IgD-negative memory B cell (primary cell): ENCODE measurements at places on chromosomes 6 and 20. TPM values are rescaled to one million over a fixed set of nuclear protein-coding genes. Genes with fewer than 3 reads are reported as not detected.

The TPBG gene
- polyA plus RNA-seq = not detected

The BPI gene
- polyA plus RNA-seq = not detected

The FOXC1 gene
- polyA plus RNA-seq = not detected

The APOBEC2 gene
- polyA plus RNA-seq = 0.33 TPM

The CCN6 gene
- polyA plus RNA-seq = not detected

The BANF2 gene
- polyA plus RNA-seq = not detected

The TTK gene
- 0.50 TPM for polyA plus RNA-seq

The BMP7 gene
- not detected for polyA plus RNA-seq

The MOXD1 gene
- 9.0 TPM for polyA plus RNA-seq

The ASIP gene
- polyA plus RNA-seq = not detected

The ALDH8A1 gene
- polyA plus RNA-seq = not detected

The POPDC3 gene
- polyA plus RNA-seq = not detected

The ATRN gene
- polyA plus RNA-seq = 7.7 TPM

The SSTR4 gene
- not detected for polyA plus RNA-seq

The HLA-DPA1 gene
- polyA plus RNA-seq = 2,568 TPM

The RNF144B gene
- polyA plus RNA-seq = 6.2 TPM
